ENCODE measurements at places on chromosomes 7 and 10.

GRCh38 chr7:28083164-28083997 lies 97.2 kb downstream of the JAZF1 start:
- no peak for DNase-seq

DNA sequence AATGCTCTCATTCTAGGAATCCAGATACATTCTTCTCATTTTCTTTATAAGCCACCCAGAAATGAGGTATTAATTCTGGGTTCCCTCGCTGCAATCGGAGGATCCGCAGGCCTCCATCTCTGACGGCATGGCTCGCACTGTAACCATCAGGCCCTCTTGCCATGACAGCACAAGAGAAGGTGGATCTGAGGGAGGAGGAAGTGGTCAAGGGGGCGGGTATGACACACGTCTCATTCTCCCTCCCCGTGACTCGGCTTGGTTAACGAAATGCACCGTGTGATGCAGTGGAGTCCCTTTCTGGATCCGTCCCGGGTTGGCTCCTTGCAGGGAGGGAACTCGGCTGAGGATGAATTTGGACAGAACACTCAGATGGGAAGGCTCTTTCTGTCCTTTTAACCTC lies 280.2 kb downstream of the TCERG1L start:
- DNase-seq = no peak

DNA sequence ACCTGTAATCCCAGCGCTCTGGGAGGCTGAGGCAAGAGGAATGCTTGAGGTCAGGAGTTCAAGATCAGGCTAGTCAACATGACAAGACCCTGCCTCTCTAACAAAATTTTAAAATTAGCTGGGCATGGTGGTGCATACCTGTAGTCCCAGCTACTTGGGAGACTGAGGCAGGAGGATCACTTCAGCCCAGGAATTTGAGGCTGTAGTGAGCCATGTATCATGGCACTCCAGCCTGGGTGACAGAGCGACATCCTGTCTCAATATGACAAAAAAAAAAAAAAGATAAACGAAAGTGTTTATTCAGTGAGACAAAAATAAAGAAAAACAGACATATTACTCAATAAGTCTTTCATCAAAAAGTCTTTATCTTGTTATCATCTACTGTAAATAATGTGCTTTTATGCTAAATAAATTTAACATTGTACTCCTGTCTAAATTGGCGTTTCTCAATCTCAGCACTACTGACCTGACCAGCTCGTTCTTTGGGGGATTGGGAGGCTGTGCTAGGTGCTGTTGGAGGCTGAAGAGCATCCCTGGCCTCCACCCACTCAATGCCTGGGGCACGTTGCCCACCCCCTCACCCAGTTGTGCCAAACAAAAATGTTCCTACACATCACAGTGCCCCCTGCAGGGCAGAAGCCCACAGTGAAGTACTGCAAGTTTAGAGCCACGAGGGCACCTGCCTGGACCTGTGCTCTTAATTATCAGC lies 57.7 kb downstream of the NCAPG2 start:
- DNase-seq = no peak

GRCh38 chr7:116698930-116699721 lies 27.1 kb downstream of the MET start:
- no peak for DNase-seq

- no peak for DNase-seq
Observed at GRCh38 chr10:5549462-5550249, 24.9 kb downstream of the CALML3 start.

All from activated CD8-positive, alpha-beta memory T cell treated with anti-CD3 and anti-CD28 coated beads for 1 hour (primary cell).